ENCODE measurements at places on chromosomes 4 and X. TPM values are rescaled to one million over a fixed set of nuclear protein-coding genes. Genes with fewer than 3 reads are reported as not detected.
A peak's percentile ranks its signal among the peaks of the same experiment; 100 is the strongest.

The RPS6KA3 gene
- polyA plus RNA-seq = 28.3 TPM

The JADE3 gene
- 3.0 TPM for polyA plus RNA-seq

The CTAG2 gene
- polyA plus RNA-seq = not detected

The STATH gene
- not detected for polyA plus RNA-seq

The CACNA1F gene
- polyA plus RNA-seq = 0.41 TPM

The IL2 gene
- not detected for polyA plus RNA-seq

The TRPC5OS gene
- polyA plus RNA-seq = not detected

The CENPVL1 gene
- not detected for polyA plus RNA-seq

- no peak for DNase-seq
Observed at GRCh38 chrX:148568763-148569162, 68.3 kb downstream of the AFF2 start.

- DNase-seq = no peak
Observed at GRCh38 chr4:37948542-37948941, 11.7 kb upstream of the PTTG2 start.

DNA sequence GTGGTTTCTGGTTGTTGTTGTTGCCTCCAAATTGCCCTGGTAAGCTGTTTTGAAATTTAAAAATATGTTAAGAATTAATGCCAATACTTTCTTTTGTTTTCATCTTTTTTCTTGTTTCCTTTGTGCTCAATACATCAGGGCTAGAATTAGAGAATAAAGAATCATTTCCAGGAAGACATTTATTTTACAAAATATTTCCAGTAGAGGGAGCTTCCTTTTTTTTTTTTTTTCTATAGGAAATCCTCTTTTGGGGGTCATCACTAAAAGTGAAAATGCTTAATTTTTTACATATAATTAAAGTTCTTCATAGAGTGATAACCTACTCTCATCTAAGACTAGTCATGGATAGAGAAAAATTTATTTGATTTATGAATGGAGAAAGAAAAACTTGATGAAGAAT lies 2.4 kb downstream of the GLRA3 start:
- DNase-seq = no peak

GRCh38 chr4:41214136-41214824 lies at the start of gene APBB2:
TSS of gene APBB2 (minus strand) at chr4:41214542. CDS start at chr4:41033254, 181,288 bp downstream.
- peak; percentile 98 for DNase-seq

DNA sequence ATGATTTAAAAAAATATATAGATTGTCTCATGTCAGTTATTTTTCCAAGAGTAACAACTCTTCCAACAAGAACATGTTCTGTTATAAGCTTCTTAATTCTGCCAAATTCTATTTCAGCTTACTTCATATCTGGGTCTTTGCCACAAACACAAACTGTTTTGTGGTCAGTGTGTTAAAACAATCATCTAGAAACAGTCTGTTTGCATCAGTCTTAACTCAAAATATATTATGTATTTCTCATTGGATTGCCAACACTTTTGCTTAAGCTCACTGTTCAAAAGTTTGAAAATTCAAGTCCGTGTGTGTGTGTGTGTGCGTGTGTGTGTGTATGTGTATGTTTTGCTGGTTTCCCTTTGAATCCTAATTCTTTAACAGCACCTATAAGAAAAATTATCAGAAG lies 752.3 kb upstream of the NDST4 start:
- no peak for DNase-seq

- DNase-seq = peak; percentile 42
Observed at GRCh38 chrX:11064851-11065600, 46.1 kb upstream of the HCCS start.

DNA sequence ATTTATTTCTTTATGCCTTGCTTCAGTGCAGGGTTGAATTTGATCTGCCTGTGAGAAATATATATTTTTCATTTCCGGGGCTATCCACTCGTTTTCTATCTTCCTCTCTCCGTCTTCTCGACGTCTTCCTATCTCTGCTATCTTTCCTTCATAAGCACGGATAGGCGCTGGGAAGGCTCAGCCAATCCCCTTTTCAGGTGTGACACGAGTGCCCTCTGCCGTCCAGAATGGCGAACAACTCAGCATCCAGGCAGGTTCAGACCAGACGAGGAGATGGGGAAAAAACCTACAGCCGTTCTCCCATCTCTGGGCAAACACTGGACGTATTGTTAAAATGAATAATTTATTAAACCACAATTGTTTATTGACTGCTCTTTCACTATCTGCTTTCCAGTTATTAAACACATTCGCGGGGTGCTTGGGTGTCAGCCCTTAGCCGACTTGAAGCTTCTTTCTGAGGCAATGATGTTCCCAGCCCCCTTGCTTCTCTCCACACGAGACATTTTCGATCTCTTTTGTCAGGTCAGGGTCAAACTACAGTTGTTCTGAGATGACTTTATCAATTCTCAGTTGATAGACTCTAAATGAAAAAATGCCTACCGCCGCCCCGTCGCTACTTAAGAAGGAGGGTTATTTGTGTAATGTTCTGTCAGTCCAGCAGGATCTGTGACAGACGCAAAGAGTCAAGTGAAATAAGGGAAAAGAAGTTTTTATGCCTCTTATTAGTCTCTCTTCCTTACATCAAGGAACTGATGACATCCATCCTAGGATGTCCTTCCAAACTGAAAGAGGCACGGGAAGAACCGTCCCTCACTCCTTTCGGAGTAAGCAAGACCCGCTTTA lies 96.3 kb upstream of the NOCT start:
- peak; percentile 75 for DNase-seq

DNA sequence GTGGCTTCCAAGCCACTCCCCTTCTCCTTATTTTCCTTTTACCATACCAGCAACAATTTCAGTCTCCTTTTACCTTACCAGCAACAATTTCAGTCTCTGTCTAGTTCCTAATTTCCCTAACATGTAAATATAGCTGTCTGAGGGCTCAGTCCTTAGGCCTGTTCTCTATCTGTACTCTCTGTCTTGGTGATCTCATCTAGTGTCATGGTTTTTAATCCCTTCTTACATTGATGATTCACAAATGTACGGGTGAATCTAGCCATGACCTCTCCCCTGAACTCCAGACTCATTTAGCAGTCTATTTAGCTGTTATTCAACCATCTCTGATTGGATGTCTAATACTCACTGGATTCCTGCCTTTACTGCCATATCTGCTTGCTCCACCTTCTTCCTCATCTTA lies 7.2 kb downstream of the IL15 start:
- DNase-seq = no peak

DNA sequence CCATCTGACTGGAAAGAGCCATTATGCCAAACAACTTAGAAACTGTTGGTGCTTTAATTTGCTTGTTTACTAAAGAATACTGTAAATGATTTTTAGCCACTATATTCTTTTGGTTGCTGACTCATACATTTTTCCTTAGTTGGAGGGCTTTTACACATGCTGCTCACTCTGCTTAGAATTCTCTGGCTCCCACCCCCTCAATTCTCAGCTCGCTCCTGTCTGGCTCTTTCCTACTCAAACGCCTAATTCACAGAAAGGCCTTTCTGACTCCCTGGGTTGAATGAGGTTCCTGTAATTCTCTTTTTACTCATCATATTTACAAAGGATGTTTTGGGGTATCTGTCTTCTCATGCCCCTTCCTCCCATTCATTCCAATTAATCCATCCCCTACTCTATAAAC lies 26.1 kb upstream of the PARM1 start:
- no peak for DNase-seq

DNA sequence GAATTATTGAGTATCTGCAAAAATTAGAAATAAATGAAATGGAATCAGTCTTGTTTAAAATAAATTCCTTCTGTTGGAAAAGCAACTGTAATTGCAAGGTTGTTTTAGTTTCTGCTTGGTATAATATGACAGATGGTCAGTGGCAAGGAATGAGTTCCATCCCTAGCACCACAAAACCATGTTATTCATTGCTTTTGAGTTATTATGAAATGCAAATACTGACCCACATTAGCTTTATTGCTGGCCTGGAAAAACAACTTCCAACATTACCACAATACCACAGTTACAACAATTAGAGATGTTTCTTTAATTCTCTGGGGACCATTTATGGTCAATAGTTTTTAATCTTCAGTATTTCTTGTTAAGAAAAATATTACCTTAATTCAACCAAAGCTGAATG lies 194.4 kb downstream of the TMA16 start:
- DNase-seq = no peak

GRCh38 chrX:152480269-152481212 lies 29.4 kb upstream of the GABRA3 start:
- DNase-seq = no peak

DNA sequence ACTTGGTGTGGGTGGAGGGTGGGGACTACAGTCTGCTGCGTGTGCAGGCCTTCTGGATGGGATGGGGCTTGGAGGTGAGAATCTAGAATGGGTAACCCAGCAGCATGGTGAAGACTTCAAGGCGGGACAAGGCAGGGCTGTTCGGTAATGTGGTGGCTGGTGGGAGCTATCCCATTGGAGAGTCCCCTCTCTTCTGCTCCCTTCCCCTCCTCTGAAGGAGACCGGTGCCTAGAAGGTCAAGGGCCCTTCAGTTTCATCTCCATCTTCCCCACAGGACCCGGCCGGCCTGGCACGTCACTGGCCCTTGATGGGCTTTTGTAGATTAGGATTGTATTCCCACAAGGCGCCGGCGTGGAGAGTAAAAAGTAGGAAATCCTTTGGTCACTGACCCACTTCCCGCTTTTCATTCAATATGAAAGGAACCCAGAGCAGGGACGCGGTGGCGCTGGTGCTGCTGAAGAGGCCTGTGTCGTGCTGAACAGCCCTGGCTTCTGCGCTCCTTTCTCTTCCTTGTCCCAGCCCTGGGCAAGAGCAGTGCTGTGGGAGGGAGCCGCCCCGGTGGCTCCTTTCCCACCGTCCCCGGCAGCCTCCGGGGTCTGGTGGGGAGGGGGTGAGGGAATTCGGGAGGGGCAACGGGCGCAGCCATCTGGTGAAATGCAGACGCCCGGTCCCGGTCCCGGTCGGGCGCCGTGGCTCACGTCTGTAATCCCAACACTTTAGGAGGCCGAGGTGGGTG lies 7.3 kb upstream of the HMGB3 start:
- DNase-seq = peak; percentile 4

- DNase-seq = peak; percentile 48
Observed at GRCh38 chrX:106168107-106168506, at the start of gene PWWP3B. TSS of gene PWWP3B (plus strand) at chrX:106168305. CDS start at chrX:106205433, 37,128 bp downstream.

- DNase-seq = no peak
Observed at GRCh38 chrX:45372151-45372550, 171.5 kb upstream of the DIPK2B start.

GRCh38 chr4:6329478-6330383 lies 60.1 kb downstream of the WFS1 start:
- no peak for DNase-seq

DNA sequence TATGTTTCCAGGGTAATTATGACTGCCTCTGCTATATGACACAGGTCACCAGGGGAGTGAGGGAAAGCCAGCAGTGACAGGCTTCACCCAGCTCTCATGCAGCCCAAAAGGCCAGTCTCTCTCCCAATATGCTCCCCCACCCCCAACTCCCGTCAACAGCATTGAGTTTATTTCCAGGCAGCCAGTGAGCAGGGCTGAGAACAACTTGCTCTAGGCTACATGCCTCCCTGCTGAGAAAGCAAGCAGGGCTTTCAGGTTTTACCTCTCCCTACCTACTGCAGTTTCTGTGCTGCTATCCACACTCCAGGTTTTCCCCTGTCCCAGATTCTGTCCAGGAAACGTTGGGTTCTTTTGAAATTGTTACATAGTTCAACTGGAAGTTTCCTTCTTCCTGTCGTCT lies 291.4 kb downstream of the PABPC4L start:
- DNase-seq = no peak

DNA sequence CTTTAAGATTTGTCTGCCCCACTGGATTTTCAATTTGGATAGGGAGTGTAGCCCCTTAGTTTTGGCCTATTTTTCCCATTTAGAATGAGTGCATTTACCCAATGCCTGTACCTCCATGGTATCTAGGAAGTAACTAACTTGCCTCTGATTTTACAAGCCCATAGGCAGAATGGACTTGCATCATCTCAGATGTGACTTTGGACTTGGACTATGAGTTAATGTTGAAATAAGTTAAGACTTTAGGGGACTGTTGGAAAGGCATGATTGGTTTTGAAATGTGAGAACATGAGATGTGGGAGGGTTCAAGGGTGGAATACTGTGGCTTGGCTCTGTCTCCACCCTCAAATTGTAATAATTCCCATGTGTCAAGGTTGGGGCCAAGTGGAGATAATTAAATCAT lies 2480.2 kb downstream of the PCDH7 start:
- DNase-seq = no peak

DNA sequence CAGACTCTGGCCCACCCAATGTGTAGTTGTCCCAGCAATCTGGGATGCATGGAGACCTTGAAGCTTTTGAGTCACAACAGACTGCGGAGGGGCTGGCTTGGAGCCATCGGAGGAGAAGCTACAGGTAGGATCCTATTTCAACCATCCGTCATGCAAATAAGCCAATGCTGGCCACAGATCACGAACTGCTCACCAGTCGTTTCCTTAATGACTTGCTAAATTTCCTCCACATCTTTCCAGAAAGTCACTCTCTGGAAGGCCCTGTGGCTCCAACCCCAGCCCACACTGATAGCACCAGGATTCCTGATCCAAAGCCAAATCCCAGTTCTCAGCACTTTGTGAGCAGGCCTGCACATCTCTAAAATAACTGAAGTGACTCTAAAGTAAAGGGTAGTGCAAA lies 321.3 kb downstream of the RAB28 start:
- DNase-seq = no peak

GRCh38 chr4:24765376-24765988 lies 29.9 kb upstream of the SOD3 start:
- DNase-seq = no peak

DNA sequence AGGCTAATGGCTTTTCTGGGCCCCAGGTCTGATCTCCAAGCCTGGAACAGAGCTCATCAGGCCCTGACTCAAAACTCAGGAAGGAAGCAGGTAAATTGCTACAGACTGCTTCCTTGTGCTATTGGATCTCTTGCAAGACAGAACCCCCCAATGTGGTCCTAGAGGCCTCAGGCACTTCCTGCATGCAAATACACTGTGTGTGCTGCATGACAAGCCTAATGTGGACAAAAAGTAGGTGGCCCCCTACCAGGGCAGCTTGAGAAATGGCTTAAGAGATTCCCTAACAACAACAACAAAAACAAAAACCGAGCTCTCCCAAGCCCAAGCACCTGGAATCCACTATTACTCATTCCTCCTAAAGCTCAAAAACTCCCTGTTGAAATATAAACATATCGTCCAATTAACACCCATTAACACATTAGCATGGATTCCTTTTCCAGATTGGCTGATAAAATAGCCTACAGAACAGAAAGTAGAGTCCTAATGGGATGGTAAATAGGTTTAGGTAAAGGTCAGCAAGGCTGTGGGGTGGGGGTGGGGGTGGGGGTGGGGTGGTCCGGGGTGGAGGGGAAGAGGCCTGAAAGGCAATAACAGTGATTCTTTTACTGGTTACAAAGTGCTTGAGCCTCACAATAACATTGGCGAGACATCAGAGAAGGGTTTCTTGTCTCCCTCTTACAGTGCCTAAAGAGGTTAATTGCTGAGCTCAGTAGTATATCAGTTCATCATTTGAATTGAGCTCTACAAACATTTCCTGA lies 24.1 kb upstream of the FGF16 start:
- no peak for DNase-seq

Data from lung (tissue), 17 donors.